ENCODE measurements at places on chromosomes 3 and 15.

- DNase-seq, result no peak
Measured at GRCh38 chr3:191076903-191077552, 122.0 kb upstream of the OSTN start.

- no peak for DNase-seq
Measured at GRCh38 chr3:197750396-197750831, 731 bp downstream of the FYTTD1 start.

GRCh38 chr3:126259411-126260391, 79.3 kb upstream of the ALDH1L1 start:
- no peak for DNase-seq

GRCh38 chr3:123809597-123809996, 74.5 kb downstream of the MYLK start:
- no peak for DNase-seq

- DNase-seq, result no peak
Measured at GRCh38 chr3:15199493-15200105, 6.4 kb upstream of the CAPN7 start.

GRCh38 chr3:33134026-33134625, 20.3 kb downstream of the CRTAP start:
- no peak for DNase-seq

- DNase-seq, result no peak
Measured at GRCh38 chr3:12922306-12922705, 80.9 kb upstream of the RPL32 start.
